ENCODE measurements at places on chromosomes 16 and 17.

DNA sequence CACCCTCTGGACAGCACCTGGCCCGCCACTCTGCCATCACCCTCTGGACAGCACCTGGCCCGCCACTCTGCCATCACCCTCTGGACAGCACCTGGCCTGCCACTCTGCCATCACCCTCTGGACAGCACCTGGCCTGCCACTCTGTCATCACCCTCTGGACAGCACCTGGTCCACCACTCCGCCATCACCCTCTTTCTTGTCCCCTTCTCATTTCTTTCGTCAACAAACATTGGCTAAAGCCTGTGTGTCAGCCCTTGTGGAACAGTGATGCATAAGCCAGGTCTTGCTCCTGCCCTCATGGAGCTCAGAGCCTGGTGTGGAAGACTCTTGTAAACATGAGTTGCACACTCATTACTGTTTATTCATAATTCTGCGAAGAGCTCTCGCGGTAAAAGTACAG lies 31.2 kb downstream of the CDK5R1 start:
- DNase-seq, result no peak

DNA sequence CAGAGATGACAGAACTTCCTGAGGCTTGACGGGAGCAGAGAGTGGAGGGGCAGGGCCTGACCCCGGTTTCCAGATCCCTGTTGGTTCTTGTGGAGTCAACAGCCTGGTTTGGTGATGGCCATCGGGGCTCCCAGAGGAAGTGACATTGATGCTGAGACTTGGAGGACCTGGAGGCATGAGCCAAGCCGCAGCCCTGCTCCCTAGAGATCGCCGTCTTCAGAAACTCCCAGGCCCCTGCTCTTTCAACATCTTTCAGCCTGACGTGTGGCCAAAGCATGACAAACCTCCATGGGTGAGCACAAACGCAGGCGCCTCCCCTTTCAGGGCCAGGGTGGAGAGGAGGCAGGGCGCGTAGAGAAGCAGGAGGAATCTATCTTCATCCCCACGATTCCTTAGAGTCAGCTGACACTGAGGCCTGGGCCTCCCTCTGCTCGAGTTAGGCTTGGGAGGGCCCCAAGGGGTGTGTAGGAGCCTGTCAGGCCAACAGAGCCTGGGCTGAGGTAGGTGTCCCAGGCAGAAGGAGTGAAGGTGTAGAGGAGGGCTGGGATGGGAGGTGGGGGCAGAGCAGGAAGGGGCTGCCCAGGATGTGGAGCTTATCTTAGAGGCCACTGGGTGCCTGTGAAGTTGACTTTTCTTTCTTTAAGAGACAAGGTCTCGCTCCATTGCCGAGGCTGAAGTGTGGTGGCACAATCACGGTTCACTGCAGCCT lies 56.1 kb upstream of the MED9 start:
- DNase-seq, result no peak

GRCh38 chr17:40177275-40177874 lies at the start of gene RAPGEFL1:
TSS of gene RAPGEFL1 (plus strand) at chr17:40177470. CDS start at chr17:40177862, 392 bp downstream.
- DNase-seq, result no peak

DNA sequence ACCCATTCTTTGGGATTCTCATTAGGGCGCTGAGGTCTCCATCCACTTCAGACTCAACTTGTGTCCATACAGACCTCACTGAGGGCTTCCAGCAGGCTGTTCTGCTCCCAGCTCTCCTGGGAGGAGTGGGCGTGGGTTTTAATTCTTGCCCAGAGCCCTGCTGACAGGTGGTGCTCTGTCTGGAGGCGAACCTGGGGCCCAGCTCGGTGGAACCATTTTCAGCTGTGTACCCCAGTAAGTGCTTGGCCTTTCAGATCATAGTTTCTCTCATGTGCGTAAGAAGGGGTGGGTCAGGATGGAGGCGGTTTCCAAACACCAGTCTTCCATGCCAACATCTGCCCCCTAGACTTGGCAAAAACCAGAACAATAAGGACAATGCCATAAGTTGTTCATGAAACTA lies 21.4 kb upstream of the NKD1 start:
- no peak for DNase-seq

DNA sequence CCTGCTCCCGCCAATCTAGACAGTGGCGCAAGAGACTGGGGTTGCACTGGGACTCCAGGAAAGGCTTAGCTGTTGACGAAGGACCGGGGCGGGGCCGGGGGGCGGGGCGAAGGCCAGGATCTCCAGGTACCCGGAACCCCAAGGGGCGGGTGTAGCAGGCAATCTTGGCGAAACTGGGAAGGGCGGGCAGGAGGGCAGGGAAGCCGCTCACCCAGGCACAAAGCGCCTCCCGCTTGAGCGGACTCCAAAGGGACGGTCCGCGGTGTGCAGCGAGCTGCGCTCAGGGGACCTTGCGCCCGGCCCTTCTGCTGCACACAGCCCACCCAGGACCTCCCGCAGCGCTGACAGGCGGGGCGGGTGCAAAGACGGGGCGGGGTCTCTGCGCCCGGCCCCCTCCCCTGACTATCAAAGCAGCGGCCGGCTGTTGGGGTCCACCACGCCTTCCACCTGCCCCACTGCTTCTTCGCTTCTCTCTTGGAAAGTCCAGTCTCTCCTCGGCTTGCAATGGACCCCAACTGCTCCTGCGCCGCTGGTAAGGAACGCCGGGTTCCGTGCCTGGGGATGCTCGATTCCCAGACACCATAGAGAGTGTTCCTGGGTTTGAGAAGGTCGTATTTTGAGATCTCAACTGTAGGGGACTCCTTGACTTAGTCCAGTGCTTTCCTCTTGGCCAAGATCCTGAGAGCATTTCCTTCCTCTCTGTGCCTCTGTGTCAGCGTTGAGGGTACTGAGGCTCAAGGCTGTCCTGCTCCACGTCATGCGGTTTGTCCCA lies at the start of gene MT1F:
Gene MT1F (plus strand): TSS at position 405 of the 772 bp plus-strand sequence. CDS start 100 bp downstream, at position 505.
- peak; percentile 51 for DNase-seq

GRCh38 chr16:57127037-57127763 lies 34.8 kb downstream of the CPNE2 start:
- no peak for DNase-seq

DNA sequence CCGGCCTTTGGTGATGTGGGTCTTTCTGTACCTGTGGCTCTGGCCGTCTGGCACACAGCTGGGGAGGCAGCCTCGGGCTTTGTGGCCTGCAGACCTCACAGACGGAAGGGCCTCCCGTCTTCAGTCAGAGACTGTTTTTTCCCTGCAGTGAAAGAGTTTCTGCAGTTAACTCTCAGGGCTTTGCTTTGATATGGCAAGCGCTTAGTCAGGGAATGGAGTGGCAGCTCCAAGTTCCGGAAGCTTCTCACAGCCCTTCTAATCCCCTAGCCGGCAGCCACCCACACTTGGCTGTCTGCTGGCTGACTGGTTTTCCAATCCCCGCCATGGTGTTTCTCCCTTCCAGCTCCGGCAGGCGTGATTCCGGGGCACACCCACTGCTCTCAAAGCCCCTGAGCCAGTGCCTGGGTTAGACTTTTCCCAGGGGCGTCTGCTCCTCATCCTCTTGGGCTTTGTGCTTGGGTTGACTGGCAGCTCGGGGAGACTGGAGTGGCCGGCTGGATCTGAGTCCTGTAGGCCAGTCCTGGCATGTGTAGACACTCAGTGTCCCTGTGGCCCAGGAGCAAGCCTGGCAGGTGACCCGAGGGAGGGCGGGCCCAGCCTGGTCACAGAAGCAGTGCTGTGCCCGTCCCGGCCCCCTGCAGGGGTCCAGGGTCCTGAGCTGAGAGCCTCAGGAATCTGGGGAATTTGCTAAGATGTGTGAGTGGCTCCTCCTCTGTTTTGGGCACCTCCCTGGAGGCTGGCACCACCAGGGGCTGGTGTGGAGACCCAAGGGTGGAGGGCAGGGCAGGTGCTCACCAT lies 29.9 kb downstream of the BAIAP2 start:
- DNase-seq, result no peak

DNA sequence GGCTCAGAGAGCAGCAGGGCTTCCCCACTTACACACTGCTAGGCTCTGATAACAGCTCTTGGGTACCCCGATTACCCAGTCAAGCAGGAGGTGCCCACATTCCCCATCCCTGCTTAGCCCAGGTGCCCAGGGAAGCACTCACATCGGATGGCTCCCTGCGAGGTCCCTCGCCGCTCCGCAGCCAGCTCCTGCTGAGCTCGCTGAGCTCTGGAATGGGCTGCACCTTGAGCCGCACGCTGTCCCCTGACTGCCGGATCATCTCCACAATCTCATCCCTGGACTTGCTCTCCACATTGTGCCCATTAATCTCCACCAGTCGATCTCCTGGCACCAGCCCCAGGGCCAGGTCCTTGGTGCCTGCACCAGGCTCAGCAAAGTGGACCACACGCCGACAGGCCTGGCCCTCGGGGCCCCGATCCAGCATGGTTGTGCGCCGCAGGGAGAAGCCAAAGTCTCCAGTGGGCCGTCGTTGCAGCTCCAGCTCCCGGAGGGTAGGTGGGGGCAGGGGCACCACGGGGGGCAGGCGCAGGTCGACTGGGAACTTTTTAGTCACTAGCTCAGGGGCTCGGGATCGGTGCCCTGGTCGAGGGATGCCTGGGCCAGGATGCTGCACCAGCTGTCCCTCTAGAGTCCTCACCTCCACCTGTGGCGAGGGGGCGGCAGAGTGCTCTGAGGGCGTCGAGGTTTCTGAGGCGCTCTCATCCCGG lies 14.2 kb downstream of the MYO18A start:
- no peak for DNase-seq

- no peak for DNase-seq
Observed at GRCh38 chr16:57867000-57867561, 64.8 kb upstream of the KIFC3 start.

GRCh38 chr16:82055728-82056549 lies 20.9 kb downstream of the HSD17B2 start:
- DNase-seq, result no peak

- DNase-seq, result no peak
Observed at GRCh38 chr16:81266680-81267095, 28.2 kb downstream of the BCO1 start.

- DNase-seq, result no peak
Observed at GRCh38 chr17:40180694-40181093, 3.4 kb downstream of the RAPGEFL1 start.

DNA sequence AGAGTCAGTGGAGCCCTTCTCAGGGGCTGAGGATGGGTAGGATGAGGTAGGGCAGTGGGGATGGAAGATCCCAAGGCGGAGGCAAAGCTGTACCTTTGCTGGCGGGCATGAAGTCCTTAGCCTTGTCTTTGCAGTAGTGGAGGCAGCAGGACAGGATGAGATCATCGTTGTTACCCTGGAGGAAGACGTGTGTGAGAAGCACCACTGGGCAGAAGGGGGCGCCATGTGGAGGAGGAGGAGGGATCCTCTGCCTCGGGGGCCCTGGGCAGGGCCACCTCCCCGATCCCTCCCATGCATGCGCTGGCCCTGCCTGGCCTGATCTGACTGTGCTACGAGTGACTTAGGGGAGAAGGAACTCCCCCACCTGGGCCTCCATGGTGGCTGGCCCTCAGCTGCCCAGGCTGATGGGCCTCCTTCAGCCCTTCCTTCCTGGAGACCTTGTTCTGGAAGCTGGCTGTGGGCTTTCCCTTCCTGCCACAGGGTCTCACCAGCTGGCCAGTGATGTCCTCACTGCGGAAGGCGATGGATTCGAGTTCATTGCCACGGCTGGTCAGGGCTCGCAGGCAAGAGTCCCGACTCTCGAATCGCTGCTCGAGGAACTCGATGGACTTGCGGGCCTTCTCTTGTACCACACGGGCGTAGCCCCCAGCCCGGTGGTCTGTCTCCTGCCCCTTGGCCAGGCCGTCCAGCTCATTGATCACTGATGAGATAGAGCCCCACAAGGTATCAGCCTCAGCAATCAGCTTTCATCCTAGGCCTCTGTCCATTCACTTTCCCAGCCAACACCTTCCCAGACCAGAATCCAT lies 10.3 kb downstream of the HIC1 start:
- no peak for DNase-seq

DNA sequence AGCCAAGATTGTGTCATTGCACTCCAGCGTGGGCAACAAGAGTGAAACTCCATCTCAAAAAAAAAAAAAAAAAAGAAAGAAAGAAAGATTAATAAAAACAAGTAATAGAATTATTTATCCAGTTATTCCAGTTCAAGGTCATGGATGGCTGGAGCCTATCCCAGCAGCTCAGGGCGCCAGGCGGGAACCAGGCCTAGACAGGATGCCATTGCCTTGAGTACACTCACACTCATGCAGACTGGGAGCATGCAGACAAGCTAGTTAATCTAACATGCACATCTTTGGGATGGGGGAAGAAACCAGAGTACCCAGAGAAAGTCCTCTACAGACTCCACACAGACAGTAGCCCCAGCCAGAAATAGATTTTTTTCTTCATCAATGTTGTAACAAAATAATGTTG lies 17.9 kb downstream of the PDP2 start:
- no peak for DNase-seq

DNA sequence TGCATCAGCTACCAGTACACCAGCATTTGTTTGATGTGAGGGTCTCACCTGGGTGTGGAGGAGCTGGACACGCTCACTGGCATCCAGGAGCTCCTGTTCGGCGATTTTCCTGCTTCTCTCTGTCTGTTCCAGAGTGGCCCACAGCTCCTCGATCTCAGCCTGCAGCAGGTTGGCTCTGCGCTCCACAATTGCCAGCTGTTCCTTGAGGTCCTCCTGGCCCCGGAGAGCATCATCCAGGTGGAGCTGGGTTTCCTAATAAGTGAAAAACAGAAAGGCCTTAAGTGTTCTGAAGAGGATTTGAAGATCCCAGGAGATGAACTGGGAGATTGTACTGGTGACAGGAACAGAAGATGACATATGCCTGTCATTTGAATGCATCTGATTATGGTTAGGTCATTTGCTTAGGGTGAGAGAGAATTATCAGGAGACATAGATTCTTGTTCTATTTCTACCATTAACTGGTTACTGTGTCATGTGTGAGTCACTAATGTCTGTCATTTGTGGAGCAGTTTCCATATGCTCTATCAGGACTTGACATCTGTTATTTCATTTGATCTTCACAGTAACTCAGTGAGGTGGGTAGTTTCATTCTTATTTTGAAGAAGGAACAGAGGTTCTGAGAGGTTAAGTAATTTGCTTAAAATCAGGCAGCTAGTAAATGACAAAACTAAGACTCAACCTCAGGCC lies 21.5 kb upstream of the MYH13 start:
- DNase-seq, result no peak

DNA sequence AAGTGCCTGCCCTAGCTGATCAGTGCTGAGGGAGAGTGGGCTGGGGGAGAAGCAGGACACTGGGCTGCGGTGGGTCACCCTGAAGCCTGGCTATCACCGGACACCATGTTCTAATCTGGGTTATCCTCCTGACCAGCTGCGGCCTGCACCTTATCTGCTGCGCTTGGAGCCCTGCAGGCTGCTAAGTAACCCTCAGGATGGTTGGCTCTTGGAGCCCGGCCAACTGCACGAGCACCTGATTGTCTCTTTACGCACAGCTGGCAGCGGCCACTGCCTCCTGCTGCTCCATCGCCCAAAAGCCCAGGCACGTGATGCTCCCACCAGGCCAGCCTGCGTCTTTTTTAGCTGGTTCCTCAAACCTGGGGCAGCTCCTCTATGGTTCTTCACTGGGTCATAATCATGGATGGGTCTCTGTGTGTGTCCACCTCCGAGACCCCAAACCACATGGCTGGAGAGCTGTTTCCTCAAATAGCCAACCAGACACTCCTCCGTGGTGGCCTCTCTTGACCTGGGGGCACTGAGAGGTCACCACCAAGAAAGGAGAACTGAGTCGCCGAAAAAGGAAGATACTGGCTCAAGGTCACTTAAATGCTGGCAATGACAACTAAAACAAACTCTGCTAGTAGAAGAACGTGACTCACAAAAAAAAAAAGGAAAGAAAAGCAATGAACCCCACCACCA lies 21.7 kb downstream of the SPHK1 start:
- DNase-seq, result no peak

Measured in hippocampal formation (tissue), 2 donors.